Activated gamma-delta T cell (primary cell): ENCODE measurements at places on chromosomes 7 and 10.
A peak's percentile ranks its signal among the peaks of the same experiment; 100 is the strongest.

DNA sequence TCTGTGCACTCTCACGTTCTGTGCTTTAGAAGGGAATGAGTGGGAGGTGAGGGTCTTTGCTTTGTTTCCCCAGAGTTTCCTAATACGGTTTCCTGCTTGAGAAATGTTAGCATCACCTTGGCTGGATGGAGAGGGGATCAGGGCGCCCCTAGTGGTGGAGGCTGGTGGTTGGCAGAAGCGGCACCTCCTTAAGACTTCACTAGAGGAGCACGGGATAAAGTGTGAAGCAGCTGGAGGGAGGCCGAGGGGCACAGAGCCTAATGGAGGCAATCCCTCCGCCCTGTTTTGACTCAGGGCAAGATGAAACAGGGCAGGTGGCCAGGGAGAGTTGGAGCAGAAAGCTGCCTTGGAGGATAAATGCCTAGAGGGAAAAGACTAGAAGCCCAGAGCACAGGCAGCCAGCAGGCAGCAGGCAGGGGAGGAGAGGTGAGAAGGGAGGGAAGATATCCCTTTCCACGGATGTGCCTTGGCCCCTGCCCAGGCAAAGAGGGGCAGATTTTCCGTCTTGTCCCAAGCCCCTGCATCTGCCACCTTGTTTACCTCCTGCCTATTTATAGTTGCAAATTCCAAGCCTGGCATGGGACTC lies 56.0 kb upstream of the BTRC start:
- peak; percentile 20 for DNase-seq

DNA sequence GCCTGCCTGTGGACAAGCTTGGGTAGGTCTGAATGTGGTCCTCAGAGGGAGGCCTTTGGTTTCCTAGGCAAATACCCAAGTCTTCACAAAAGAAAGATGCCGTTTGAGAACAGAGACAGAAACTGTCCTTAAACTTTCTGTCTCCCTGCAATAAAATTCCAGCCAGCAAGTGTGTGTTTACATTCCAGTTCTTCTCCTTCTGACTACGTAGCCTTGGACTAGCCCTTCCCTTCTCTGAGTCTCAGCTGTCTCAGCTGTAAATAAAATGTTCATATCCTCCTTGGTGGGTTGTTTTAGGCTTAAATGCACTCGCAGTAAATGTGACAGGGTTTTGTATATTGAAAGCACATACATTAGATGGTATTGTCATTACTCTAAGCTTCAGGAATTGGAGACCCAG lies 561.2 kb upstream of the MKI67 start:
- DNase-seq, result no peak

DNA sequence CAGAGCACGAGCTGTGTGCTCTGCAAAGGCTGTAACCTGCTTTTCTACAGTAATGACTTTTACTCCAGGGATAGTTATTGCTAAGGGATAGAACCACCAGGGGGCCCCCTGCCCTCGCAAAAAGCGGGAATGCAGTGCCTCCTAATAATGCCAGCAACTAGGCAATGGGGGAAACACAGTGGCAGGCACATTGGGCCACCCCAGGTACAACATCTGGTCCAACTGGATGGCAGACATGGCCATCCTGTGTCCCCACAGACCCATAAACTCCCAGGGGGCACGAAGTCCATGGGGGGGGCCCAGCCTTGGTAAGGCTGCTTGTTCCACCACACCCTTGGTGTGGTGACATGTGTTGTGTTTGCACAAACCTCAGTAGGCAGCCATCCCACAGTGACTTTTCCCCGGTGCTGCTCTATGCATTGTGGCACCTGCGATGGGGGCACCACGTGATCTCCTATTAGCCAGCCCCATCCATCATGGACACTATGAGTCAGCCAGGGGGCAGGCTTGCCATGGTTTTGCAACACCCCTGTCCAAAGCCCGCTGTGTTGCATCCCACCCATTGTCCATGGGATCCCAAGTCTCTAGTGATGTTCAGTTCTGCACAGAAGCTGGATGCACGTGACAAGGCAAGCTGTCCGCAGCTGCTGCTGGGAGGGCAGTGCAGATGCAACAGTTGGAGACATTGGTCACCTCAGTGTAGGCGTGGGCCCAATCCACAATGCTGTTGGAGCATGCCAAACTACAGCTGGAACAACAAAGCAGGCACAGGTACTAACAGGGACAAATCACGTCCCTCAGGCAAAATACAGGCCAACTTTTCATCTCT lies 84.0 kb downstream of the ANLN start:
- DNase-seq, result no peak

- DNase-seq, result no peak
Observed at GRCh38 chr7:93364806-93365205, 132.6 kb downstream of the VPS50 start.

- DNase-seq, result no peak
Observed at GRCh38 chr10:61754587-61755550, 92.1 kb downstream of the CABCOCO1 start.

GRCh38 chr10:101812606-101813005 lies 5.6 kb downstream of the OGA start:
- DNase-seq, result no peak

GRCh38 chr10:53432035-53432434 lies 659.5 kb upstream of the MBL2 start:
- DNase-seq, result no peak

DNA sequence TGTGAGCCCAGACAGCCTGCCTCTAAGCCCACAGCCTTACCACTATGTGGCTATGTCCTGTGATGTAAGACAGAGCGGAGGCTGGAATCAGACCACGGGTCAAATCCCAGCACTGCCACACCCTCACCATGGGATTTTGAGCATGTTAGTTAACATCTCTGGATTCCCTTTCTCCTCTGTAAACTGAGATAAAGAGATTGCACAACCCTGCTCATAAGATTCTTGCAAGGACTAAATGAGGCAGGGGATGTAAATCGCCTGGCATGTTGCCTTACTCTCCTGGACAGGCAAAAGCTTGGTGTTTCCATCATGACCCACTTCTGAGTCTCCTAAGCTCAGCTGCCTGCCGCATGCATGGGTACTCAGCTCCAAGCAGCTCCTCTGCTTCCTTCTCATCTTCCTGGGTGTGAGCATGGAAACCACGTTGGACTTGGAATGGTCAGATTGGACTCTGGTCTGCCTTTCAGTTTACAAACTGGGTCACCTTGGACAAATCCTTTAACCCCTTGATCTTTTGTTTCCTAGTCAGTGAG lies 41.3 kb upstream of the MTURN start:
- DNase-seq, result no peak

DNA sequence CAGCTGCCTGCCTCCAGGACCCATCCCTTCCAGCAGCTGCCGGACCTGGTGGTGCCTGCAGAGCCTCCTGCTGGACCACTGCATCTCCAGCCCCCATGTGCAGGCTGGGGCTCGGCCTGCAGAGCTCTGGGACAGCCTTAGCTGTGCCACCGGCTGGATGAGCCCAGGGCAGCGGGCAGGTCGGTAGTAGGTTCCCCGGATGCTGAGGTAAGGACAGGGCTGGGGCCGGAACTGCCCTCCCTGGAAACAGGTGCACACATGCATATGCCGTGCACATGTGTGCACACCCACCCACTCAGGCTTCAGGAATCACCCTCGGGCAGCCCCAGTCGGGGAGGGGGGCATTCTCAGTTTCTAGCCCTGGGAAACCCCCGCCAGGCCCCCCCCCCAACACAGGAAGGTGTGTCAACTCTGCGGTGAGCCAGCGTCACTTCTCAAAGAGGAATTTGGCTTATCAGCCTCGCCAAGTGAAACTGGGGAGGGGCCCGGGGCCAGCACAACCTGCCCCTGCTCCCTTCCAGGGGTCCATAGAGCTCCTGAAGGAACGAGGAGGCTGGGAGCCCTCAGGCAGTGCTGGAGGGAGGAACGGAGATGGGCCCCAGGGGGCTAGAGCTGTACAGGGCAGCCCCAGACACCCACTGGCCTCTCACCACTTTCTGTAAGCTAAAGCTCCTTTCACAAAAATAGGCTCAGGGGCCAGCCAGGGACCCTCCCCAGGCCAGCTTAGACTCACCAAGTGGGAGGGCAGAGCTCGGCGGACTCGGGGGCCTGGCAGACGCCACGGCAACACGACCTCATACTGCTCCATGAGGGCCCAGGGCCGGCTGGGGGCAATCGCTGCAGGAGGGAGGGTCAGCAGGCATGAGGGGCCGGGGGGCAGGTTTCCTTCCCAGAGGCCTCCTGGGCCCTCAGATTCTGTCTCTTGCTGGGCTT lies 1.7 kb downstream of the ADAM8 start:
- DNase-seq, result peak; percentile 67

GRCh38 chr7:33979807-33980355 lies 74.5 kb downstream of the BMPER start:
- no peak for DNase-seq

DNA sequence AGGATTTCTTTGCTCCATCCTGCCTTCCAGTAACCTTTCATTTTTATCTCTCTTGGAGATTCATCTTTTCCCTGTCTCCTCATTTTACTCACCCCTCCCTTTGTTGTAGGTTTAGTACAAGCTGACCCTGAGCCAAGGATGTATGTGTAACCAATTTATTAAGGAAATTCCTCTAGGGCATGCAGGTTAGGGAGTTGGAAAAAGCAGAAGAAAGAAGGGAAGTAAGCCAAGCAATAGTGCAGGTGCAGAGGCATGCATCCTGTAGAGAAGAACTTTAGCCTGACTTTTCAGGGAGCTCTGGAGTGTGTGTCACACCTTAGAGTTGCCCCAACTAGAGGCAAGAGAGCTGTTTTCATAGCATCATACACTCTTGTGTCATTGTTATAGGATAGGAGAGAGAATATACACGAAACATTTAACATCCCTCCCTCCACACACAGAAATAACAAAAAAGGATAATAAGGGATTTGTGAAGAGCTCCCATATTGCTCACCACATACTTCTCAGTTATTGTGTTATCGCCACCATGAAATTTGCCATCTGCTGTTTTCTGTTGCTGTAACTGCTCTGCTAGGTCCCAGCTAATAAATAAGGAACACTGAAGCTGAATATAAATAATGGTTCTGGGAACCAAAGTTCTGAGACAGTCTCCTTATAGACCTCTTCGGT lies 21.8 kb upstream of the SEMA3C start:
- DNase-seq, result no peak

DNA sequence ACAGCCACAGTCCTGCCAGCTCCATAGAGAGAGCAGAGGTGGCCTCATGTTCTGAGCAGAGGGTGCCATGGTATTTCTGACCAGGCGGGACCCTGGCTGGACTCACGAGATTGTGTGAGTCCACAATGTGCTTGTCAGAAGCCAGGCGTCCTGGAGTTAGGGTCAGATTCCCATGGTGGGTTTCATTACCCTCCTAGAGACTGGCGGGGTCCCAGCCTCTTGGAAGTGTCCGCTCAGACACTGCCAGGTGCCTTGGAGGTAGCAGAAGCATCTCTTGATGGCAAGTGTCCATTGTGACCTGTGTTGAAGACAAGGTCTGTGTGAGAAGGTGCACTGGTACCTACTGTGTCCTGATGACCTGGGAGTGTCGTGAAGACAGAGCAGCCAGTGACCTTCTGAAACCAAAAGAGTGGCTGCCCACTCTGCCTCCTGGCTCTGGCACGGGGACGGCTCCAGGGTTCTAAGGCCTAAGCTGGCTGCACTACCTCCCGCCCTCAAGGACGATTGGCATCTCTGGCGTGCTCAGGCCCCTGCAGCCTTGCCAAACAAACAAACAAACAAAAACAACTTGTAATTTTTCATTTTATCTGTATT lies 56.8 kb downstream of the MGMT start:
- DNase-seq, result no peak

DNA sequence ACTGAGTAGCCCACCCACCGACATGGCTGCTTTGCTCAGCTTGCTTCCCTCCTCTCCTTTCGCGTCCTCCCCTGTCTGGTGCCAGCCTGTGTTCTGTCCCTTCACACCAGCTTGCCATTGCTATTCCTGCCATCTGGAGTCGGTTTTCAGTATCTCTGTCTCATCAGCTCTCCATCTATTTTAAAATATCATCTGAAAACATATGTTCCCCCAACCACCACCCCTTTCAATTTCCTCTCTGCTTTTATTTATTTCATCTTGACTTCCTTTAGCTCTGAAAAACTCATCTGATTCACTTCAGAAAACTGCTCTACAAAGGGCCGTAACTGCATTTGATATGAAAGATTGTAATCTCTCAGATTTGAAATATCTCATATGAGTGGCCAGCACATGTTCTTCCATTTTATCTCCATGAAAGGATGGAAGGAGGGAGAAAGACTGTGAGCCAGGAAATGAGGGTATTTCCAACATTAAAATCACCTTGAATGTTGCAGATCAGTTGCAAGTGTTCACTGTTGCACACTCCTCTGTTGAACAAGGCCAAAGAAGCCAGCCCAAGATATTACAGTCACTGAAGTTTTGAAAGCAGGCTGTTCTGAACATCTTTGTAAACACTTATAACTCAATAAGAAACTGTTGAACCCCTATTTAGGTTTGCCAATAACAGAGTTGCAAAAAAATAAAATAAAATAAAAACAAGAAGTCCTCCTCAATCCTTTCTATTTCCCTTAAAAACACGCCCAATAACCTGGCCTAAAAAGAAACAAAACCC lies 202.4 kb upstream of the NEBL start:
- no peak for DNase-seq

DNA sequence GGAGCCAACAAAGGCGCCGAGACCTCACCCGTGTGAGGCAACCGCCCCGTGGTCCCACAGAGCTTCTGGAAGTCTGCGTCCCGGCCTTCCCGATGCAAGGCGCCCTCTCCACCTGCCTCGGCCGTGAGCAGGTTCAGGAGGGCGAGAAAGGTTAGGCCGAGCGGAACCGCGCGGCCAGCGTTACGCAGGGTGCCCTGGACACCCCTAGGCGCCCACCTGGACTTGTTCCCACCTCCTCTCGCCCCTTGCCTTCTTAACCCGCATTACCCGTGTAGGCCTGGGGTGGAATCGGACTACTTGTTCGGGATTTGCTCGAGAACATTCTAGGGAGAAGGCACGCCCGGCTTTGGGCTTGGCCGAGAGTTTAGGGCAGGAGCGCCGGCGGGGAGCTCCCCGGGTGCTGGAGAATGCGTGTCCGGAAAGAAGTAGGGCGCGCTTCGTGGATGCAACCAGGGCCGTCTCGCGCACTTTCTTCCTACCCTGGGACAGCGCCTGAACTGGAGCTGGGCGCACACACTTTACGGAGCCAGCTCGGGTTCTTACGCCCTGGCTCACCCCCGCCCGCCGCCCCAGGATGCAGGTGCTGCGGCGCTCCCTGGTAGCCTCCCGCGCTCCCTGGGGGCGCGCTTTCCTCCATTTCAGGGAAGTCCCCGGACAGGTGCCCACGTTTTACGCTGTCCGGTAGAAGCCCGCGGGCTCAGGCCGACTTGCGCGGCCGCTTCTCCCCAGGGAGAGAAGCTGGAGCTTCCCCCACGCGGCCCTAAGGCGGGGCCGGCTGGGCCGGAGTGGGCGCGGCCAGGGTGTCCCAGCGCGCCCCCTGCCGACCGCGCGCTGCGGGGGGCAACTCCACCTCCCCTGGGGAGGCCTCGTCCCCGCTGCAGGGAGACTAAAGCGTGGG lies 74.5 kb downstream of the INSIG1 start:
- no peak for DNase-seq

DNA sequence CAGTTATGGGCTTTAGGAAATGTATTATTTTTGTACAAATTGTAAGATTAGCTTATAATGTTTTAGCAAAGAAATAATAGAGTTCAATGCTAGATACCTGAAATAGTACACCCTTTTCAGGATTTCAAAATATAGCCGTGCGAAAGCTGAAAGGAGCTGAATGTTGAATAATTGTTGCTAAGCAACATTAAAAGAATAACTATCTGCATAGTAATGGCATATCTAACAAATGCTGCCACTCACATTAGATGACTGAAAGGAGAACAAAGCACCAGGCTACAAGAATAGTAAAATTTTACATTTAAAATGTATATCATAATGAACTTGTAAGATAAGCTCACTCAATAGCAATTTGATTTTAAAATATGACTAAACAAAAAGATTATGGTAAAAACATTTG lies 82.5 kb downstream of the SDHAF3 start:
- DNase-seq, result no peak
